Activated T-helper 1 cell treated with Interleukin-2 at 50 U/mL for 16 hours (primary cell): ENCODE measurements at places on chromosomes 3 and 15.

DNA sequence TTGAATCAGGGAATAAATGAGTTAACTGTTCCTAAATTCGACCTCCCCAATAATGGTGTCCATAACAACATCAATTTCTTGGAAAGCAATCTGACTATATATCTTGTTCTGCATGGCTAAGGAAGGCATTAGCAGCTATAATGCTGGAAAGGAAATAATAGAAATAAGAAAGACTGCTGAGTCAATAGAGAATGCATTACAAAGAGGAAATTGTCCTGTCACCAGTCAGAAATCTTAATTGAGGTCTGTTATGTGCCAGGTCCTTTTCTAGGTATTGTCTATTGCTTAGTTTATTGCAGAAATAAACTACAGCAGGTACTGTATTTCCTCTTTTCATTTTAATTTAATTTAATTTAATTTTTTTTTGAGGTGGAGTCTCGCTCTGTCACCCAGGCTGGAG lies 5.9 kb upstream of the PPP1R2 start:
- DNase-seq, result no peak

- DNase-seq, result no peak
Observed at GRCh38 chr3:69005071-69005790, 8.3 kb downstream of the EOGT start.

DNA sequence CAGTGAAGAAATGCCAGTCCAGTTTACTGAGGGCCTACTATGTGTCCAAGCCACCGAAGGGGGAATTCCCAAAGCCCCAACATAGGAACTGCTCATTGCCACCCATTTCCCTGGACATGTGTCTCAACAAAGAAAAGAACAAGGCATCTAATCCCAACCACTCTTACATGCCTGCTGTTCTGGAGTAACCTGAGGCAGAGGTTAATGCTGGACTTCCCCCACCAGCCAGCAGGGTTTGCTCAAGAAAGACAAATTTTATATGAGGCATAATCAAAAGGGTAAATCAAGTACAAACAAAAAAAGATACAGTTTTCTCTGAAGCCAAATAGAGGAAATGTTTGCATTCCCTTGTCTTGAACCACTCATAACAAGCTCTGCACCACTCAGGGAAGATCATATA lies 4.1 kb downstream of the ADCY5 start:
- DNase-seq, result no peak

GRCh38 chr3:119293871-119294695 lies at the start of gene ARHGAP31:
Gene ARHGAP31 (plus strand): TSS chr3:119294383. CDS start chr3:119294905, 522 bp downstream.
- peak; percentile 75 for DNase-seq

- DNase-seq, result no peak
Observed at GRCh38 chr15:98692213-98692612, 43.9 kb downstream of the IGF1R start.

- no peak for DNase-seq
Observed at GRCh38 chr3:72597043-72597442, 251.2 kb downstream of the SHQ1 start.

DNA sequence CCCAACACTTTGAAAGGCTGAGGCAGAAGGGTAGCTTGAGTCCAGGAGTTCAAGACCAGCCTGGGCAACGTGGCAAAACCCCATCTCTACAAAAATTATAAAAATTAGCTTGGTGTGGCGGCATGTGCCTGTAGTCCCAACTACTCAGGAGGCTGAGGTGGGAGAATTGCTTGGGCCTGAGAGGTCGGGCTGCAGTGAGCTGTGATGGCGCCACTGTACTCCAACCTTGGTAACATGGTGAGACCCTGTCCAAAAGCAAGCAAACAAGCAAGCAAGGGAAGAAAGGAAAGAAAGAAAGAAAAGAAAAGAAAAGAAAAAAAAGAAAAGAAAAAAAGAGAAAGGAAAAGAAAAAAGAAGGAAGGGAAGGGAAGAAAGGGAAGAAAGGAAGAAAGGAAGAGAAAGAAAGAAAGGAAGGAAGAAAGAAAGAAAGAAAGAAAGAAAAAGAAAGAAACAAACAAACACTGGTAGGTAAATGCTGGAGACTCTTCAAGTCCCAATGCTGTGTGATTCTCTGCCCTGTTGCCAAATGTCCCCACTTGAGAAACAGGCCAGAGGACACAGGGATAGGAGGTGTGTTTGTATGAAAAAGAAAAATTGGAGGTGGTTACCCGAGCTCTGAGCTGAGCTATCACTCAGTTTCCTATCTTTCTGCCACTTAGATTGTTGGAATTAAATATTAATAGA lies 121.1 kb downstream of the RAB11A start:
- no peak for DNase-seq

GRCh38 chr3:53773021-53773436 lies 73.2 kb downstream of the CHDH start:
- no peak for DNase-seq

GRCh38 chr3:111712294-111713167 lies 117.4 kb upstream of the ZBED2 start:
- peak; percentile 21 for DNase-seq

GRCh38 chr3:43838877-43839276 lies 148.1 kb downstream of the ABHD5 start:
- no peak for DNase-seq

- DNase-seq, result no peak
Observed at GRCh38 chr3:157333551-157333991, 103.1 kb upstream of the PTX3 start.

DNA sequence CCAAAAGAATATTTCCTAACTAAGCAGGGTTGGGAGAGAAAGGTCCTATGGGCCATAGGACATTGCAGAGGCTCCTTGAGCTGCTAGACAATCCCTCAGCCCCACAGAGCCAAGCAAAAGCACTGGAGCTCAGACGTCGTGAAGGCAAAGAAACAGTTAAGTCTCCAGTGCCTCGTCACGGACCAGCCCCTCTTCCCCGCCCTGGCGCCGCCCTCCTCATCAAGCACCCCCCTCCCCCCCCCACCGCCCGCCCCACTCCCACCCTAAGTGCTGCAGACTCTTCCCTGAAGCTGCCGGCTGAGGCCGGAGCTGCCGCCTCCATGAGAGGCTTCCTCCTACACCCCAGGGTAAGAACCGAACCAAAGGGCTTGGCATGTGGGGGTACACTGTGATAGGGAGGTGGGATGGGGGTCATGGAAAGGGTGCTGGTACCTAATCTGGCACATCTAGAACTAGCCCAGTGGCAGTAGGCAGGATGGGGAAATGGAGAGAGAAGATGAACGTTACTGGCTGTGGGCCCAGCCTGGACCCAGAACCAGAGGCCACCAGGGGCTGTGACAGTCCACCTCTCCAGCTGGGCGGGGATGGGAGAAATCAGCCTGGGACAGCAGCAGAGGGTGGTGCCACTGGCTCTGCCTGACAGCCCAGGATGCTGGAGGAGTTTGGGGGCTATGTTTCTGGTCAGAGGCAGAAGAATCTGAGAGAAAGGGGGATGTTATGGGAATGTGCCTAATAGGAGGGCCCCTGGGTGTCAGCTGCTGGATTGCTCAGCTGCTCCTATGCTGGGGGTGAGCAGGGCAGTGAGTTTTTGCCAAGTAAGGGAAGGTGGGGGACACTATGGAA lies at the start of gene MAP1A:
TSS of gene MAP1A (plus strand) at position 255 of the 843 bp plus-strand sequence. CDS start 3,866 bp downstream, outside the sequence.
- DNase-seq, result no peak

DNA sequence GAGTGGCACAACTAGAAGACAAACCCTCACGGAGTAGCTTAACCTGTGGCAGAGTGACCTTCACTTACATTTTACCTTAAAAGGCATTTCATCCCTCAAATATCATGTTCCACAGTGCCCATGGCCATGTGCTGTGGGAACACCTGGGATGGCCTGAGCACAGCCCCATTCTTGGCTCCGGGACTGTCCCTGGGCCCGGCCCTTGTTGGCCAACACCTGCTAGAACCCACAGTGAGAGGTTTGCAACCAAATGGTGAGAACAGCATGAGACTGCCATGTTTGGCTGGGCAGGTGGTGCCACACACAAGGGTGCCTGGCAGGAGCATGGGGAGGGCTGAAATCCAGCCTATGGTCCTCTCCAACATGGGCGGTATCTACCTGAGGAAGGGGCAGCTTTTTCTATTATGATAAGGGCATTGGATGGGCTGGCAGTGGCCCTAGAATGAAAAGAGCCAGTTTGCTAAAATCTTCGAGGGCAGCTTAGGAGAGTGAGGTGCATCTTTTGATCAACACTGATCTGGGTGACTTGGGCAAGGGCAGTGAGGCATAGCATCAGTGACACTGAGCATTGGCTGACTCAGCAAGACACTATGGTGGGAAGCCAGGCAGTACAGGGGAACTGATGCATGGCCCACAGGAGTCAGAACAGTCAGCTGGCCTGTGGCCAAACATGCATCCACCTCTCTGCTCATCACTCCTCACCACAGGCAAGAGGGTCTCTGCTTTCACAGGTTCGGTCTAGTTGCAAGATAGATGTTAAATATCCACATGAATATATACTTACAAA lies 53.9 kb downstream of the SYNM start:
- no peak for DNase-seq

DNA sequence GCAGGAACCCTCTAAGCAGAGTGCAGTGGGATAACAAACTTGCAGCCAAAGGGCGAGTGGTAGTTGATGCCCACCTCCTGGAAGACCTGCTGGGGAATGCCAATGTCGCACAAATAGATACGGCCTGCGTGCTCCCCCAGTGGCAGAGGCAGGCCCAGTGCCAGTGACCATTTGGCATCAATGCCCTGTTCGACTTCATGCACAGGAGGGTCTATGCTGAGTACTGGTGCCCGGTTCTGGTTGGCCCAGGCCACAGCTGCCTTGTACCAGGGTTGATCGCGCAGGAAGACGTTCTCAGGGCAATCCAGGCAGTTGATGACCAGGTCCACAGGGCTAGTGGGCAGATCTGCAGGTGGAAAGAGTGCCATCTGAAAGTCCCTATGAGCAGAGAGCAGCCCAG lies 17.0 kb downstream of the CLK3 start:
- DNase-seq, result no peak

GRCh38 chr15:73338058-73338457 lies 30.7 kb downstream of the HCN4 start:
- no peak for DNase-seq

DNA sequence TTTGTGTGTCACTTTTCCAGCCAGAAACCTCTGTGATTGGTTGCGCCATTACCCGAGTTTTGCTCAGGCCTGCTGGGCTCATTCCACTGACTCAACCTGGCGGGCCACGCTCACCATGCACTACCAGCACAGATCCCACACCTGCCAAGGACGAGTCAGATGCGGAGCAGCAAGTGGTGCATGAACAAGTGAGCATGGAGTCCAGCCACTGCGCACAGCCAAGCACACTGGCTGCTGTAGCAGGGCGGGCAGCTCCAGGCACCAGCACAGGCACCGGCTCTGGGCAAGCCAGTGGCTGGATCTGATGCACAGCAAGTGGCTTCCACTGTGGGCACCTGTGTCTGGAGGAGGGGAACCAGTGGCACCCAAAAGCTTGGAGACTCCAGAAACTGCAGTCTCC lies 110.4 kb downstream of the CBLB start:
- DNase-seq, result no peak

DNA sequence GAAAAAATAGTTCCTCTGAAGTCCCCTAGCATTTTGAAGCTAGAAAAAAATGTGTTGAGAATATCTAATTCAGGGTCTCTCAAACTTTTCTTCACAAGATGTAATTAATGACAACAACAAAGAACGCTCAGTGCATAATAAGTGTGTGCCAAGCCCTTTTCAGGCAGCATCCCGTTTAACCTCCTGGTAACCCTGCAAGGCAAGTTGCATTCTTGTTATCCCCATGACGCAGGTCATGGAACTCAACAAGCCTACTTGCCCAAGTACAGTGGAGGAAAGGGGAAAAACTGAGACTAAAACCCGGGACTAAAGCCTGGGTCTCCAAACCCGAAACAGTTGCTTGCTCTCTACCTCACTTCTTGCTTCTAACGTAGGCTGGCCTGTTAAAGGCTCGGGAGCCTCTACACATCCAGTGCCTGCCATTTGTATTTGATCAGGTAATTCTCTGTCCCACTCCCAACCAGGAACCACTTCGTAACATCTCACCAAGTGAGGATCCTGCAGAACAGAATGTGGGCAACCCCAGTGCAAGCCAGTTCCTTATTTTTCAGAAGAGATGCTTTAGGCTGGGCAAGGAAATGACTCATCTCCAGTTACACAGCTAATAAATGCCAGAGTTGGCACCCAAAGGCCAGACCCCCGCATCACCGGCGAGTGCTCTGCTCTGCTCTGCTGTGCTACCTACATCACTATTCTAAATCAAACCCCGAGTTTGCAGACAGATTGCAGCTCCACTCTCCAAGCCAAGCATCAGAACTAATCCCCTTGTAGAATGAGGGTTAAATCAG lies 28.3 kb downstream of the LMCD1 start:
- no peak for DNase-seq

- no peak for DNase-seq
Observed at GRCh38 chr15:100191161-100191560, 150.6 kb downstream of the ADAMTS17 start.

GRCh38 chr3:11845651-11846050 lies 1.0 kb downstream of the TAMM41 start:
- no peak for DNase-seq

GRCh38 chr3:195550723-195551122 lies 7.6 kb upstream of the PPP1R2 start:
- no peak for DNase-seq

DNA sequence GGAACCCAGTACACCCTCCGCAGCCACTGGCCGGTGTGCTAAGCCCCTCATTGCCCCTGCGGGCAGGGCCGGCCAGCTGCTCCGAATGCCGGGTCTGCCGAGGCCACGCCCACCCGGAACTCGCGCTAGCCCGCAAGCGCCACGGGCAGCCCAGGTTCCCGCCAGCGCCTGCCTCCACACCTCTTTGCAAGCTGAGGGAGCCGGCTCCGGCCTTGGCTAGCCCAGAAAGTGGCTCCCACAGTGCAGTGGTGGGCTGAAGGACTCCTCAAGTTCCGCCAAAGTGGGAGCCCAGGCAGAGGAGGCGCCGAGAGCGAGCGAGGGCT lies 81.4 kb upstream of the BCHE start:
- no peak for DNase-seq

GRCh38 chr3:71469138-71469435 lies 114.4 kb downstream of the FOXP1 start:
- no peak for DNase-seq

- DNase-seq, result no peak
Observed at GRCh38 chr3:183309276-183309675, 56.2 kb downstream of the B3GNT5 start.

DNA sequence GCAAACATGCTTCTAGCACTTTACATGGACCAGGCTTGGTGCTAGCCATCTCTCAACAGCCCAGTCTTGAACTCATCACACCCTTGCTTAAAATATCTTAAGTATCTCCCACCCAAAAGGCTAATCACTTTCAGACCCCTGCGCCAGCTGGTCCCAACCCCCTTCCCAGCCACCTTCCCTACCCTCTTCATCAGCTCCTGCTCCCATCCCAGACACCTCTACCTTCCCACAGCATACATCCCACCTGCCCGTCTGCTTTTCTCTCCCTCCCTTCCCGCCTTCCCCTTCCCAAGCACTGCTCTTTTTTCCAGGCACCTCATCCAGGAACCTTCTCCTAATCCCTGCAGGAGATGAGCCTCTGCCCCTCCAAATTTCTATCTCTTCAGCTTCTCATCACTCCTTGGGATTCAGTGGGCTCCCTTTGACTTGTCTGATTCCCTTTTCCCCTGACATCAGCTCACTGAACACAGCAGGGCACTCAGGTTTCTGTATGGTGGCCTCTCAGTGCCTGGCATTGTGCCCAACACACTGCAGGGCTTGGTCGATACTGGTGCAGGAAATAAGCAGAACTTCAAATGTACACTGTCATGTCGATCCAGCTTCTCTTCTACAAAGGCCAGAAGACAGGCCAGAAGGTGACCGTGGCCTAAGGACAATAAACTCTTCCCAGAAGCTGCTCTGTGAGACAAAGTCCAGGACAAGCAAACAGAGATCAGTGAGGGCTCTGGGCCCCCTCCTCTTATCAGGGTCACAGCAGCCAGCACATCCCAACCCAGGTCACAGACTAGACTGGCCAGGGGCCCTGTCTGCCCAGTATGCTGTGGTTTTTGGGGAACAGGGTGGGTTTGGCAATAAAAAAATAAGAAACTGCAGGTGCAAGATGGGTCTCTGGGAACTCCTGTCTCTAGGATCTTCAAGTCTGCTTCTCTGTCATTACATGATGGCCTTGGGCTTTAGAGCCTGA lies 2.2 kb upstream of the ITIH1 start:
- no peak for DNase-seq
